Ecto neural progenitor cell (in vitro differentiated cells): ENCODE measurements at places on chromosomes 16 and 17.
A peak's percentile ranks its signal among the peaks of the same experiment; 100 is the strongest.

DNA sequence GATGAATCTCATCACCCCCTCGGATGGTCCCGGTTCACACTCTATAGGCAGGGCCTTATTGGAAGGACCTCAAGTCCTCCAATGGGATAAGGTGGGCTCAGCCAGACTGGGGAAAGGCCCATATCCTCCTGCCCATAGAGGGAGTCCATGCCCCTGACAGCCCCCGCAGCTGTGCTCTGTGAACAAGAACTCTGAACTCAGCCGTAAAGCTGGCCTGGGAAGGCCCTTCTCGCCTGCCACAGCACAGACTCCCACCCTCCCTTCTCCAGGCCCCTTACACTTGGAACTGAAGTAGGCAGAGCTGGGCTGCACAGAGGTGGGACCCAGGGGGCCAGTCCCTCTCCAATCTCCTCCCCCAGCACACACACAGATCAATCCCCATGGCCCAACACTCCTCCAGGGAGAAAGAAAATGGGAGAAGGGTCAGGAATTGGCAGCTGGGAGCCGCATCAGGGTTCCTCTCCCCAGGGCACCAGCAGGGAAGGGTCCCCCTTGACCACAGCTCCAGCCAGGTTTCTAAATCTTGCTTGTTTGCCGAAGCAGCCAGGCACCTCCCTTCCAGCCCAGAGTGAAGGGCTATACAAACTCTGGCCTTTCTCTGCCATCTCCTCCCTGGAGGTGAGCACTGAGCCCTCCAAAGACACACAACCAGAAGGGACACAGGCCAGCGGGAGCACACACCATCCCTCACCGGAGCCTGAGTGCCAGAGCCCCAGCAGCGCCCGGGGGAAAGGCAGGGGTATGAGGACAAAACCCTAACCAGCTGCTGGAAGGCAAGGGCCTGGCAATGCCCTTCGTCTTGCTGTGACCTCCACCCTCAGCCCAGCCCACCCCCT, 454.1 kb downstream of the SOX9 start:
- no peak for DNase-seq

- DNase-seq: no peak
These were observed 132.6 kb downstream of the ZFHX3 start for GRCh38 chr16:72915331-72915730.

- no peak for DNase-seq
These were observed 3.6 kb upstream of the PAM16 start for GRCh38 chr16:4354512-4355409.

DNA sequence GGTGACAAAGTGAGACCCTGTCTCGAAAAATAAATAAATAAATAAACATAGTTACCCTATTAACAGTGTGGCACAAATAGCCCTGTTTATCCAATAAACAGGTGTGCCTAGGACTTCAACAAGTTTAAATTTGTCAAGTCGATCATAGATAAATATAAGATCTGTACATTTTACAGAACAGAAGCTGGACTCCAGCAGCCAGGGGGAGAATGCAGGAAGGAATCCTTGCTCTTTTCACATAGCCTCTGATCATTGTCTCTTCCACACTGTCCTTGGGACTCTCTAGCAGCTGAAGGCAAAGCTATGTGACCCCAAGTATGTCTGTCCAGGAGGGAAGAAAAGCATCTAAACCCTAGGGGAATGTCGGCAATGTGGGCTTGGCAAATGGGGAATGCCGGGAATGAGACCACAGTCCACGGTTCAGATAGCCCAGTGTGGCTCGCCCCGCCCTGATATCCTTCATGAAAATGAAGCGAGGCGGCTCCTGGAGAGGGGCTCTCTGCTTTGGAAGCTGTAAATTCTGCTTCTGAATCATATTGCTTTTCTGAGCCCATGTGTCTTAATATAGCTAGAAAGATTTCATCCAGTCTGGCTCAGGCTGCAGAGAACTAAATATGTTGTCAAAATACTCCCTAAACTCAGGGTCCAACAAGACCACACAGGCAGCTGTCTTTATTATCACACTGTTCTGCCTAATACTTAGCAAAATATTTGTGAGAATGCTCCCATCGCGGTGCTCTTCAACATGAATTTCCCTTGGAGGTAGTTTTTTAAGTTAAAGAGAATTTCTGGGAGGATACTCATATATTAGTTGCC, 24.9 kb upstream of the GRB2 start:
- peak; percentile 79 for DNase-seq

- DNase-seq: no peak
These were observed 17.7 kb downstream of the NAA60 start for GRCh38 chr16:3461151-3461550.

DNA sequence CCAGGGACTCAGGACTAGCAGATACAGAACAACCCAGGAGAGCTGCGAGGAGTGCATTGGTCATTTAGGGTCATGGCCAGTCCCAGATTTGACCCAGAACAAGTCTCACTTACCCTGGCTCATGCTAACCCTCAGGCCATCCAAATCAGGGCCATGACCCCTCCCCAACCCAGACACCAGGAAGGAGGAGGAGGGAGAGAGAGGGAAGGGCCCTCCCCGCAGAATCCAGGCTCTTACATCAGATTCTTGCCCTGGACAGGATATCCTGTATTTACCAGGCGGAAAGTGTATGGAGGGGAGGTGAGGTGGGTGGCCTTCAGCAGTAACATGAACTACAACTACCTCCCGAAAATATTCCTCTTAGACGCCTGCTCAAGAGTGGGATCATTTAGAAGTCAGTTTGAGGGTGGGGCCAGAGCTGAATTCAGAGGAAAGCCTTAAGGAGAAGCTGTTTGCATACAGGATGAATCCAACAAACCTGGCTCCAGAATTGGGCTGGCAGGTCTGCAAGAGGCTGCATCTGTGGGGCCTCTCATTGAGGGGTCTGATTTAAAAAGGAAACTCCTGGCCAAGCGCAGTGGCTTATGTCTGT, 2.1 kb downstream of the VAT1 start:
- DNase-seq: no peak

DNA sequence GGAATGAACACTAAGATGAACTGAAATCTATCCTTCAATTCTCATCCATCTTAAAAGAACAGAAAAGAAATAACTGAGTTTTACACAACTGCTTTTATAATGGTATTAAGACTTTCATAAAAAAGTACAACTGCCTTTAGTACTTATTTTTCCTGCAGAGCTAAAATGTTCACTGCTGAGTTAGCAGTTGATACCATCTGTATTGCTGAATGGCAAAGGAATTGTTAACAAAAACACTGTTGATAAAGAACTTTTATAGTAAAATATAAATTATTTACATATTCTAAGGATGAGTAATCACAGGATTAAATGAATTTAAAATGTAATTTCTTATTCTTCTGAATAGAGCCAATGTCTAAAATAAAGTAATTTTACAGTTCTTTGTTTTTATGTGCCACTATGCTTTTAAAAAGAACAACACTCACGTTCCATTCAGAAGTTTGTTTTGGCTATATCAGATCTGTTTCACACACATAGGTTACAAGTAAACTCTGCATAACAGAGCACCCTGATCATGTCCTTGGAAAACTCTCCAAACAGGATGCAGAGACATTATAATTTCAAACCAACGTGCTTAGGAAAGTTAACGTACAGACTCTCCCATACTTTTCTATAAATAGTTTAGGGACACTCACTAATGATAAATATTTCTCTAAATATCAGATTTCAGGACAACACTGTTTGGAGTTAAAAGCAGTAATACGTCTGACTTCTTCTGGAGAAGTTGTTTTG, 151.1 kb downstream of the ITFG1 start:
- no peak for DNase-seq

DNA sequence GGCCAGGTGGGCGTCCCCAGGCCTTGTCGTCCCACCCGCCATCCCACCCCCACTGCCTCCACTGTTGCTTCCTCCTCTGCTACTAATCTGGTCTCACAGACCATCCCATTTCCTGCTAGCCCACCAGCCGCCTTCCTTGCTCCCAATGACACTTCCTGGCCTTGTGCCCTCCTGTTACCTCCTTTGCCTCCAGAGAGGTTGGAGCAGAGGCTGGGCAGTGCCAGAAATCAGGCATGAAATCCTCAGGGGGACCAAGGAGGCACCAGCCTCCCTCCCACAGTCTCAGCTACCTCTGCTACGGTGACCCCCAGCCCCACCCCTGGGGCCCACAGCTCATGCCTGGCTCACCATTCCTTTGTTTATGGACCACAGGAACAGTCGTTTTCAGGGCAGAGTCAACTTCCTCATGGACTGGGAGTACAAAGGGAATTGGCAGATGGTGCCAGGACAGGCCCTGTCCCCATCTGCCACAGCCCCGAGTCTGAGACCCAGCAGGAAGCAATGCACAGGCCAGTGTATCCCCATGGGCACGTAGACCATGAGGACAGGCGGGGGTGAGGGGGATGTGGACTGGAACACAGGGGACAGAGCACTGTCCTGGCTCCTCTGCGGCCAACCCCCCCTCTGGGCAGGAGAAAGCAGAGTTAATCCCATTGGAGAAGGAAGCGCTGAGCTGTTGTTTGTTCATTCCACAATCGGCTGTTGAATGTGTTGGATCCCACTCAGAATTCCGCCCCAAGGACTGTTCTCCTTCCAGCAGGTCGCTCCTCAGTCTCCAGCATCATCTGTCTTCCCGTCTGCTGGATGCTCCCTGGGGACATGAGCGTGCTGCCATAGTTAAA, 2.2 kb upstream of the CDH5 start:
- DNase-seq: peak; percentile 70

- DNase-seq: no peak
These were observed 2.5 kb upstream of the SLC13A2 start for GRCh38 chr17:28470914-28471366.

GRCh38 chr17:7019839-7020519, 2.9 kb upstream of the BCL6B start:
- DNase-seq: peak; percentile 74

DNA sequence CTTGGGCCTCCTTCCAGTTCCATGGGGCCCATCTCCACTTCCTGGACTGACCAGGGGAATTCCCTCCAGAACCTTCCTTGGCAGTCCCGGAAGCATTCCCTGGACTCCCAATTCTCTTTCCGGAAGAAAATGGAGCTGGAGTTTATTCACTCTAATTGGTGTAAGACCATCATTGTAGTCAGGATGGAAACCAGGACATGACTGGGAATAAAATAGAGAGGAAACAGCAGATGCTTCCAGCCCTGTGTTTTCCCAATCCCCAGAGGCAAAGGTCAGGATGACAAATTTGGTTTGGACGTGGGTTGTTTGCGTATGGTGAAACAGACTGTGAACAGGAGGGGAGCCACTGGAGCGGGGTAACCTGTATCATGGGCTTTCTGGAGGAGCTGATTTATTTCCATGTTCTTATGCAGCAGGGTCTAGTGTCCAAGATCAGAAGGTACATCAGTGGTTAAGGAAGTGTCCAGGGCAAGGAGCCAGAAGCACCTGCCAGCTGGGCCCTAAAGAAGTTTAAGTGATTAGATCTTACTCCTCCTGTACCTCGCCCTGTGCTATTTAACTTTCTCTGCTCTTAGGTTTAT, 8.5 kb upstream of the LONP2 start:
- no peak for DNase-seq

GRCh38 chr17:83109386-83109785, 30.0 kb downstream of the METRNL start:
- DNase-seq: no peak

DNA sequence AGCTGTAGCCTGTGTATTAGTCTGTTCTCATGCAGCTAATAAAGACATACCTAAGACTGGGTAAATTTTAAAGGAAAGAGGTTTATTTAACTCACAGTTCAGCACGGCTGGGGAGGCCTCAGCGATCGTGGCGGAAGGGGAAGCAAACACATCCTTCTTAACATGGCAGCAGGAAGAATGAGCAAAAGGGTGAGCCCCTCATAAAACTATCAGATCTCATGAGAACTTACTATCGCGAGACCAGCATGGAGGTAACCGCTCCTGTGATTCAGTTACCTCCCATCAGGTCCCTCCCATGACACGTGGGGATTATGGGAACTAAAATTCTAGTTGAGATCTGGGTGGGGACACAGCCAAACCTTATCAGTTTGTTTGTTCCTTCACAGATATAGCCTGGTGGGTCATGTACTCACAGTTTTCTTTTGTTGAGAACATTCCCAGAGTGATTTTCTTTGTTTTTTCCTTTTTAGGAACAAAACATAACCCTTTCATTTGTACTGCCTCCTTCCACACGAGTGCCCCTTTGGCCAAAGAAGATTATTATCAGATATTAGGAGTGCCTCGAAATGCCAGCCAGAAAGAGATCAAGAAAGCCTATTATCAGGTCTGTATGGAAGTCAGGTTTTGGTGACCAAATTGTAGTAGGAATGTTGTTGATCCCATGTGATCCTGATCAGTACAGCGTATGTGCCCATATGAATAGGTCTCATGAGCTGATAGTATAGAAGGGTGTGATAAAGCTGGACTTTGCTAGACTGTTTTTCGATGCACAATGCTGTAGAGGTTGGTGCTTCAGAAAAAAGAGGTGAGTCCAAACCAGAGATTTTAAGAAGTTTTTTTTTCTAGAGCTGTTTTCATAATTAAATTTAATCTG, 8.5 kb downstream of the DNAJA3 start:
- DNase-seq: no peak

- no peak for DNase-seq
These were observed 3.7 kb downstream of the TEPSIN start for GRCh38 chr17:81234940-81235821.

GRCh38 chr17:55683550-55684315, 38.9 kb downstream of the TMEM100 start:
- peak; percentile 14 for DNase-seq

GRCh38 chr16:28984091-28984490, 761 bp upstream of the LAT start:
- DNase-seq: no peak
